Activated naive CD4-positive, alpha-beta T cell treated with anti-CD3 and anti-CD28 coated beads, Interleukin-2, amount 50 U/mL, for 16 hours (primary cell): ENCODE measurements at places on chromosomes 2 and 18.

DNA sequence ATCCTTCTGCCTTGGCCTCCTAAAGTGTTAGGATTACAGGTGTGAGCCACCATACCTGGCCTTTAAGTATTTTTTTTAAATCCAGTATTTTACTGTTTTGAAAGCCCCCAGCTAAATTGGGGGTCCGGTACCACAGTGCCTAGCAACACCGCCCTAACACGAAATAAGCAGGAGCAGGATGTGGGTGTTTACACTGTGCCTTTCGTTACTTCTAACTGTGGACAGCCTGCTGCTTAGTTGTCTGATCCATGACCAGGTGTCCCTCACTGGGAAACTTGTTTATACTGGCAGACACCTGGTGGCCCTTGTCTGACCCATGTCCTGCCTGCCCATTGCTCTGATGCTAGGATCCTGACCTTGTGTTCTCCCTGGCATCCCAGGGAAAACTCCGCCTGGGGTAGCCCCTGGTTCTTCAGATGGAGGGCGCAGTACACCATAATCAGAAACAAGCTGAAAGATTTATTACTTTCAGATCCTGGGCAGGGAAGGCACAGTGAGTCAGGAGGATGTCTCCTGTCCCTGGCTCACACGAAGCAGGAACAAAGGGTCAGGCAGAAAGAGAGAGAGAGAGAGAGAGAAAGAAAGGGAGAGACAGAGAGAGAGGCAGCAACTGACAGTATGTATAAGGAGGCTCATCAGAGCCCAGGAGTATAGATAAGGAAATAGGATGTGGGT is 55.7 kb downstream of the NCAPH start:
- DNase-seq, result no peak

DNA sequence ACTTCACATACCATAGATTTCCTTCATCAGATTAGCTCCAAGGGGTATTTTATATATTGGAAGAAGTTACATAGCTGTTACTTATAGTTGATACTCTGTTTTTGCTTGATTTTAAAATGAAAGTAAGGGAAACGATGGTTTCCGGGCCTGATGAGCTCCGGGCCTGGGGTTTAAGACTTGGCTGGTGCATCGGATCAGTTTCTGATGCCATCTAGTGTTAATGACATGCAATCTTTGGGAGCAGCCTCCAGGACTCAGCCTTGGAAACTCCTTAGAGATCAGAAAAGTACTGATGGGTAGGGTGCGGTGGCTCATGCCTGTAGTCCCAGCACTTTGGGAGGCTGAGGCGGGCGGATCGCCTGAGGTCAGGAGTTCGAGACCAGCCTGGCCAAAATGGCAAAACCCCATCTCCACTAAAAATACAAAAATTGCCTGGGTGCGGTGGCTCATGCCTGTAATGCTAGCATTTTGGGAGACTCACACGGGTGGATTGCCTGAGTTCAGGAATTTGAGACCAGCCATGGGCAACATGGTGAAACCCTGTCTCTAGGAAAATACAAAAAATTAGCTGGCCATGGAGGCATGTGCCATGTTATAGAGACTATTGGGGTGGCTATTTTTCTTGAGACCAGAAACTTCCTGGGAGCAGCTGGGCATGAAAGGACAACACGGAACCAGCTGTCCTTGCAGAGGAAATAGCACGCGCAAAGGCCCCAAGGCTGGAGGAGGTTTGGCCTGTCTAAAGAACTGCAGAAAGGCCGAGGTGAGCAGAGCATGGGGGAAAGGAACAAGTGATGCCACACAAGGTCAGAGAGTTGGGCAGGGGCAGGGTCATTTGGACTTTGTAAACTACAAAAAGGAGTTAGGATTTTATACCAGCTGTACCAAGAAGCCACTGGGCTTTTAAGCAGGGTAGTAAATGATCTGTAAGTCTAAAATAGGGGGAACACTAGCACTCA is 46.9 kb upstream of the CNOT11 start:
- DNase-seq, result peak; percentile 48

DNA sequence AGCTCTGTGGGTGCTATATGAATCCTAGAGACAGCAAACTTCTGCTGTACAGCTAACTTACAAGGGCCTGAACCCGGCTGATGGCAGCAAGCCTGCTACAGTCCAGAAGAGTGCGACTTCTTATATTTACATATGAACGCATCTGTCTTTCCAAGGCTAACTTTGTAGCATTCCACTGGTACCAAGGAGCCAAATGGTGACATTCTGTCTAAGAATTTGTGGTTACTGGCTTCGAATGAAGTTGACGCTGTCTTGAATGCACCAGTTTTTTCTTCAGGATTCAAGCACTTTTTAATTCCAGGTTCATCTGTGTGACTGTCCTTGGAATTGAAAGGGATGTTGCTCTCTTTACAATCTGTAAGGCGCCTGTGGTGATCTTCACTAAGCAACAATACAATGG is 42.4 kb downstream of the THUMPD2 start:
- DNase-seq, result no peak

DNA sequence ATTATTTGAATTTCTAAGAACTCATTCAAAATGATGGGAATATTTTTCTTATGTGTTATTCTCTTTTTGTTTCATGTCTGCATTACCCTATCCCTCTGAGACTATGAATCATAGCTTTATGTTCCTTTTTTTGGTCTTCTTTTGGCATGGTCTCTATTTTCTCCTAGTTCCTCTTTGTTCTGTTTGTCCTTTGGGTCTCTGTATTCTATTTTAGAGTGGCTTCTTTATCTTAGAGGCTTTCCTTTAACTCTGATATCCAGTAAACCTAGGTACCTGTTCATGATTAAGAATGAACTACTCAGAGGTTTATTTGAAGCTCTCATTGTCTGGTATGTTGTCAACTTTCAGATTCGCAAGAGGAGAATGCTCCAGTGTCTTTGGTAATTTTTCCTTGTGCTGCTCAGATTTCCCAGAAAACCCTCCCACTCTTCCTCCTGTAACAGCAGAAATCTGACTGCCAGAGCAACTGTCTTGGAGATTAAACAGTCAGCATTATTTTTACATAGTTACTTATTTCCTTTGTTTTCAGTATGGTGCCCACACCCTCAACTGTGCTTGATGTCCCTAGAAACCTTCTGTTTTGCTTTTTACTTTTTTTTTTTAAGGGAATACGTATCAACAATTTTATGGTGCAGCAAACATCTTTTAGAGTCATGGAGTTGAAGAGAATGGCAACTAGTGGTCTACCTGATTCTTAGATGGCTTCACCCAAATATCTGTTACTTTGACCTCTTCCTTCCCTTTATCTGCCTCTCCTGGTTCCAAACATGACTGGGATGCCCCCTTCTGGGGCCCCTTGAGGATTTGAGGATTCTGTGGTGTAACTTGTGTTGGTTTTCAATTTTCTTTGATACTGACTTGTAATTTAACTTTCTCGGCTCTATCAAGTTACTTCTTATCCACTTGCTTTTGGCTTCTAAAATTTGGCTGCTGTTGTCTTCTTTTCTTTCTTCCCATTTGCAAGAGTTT is 92.0 kb downstream of the DPP10 start:
- DNase-seq, result no peak

DNA sequence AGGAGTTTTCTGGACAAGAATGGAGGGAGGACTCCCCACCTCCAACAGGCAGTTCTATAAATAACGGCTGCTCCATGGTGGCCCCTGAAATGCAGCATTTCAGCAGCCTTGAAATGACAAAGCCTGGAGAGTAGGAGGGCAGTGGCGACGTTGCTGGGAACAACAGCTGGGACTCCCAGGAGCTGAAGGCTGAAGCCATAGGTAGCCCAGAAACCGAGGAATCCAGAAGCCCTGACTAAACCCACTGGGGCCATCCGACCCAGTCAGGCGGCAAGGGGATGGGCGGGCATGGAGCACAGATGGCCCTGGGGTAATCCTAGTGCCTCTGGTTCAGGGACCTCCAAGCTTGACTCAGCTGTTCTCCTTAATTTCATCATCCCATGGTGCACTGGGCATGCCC is 9.0 kb downstream of the PRKAG3 start:
- no peak for DNase-seq

GRCh38 chr2:121329786-121330185 is 44.8 kb upstream of the TFCP2L1 start:
- no peak for DNase-seq
